Large intestine (tissue), 12 donors: ENCODE measurements at places on chromosomes 12 and 14. TPM values are rescaled to one million over a fixed set of nuclear protein-coding genes. Genes with fewer than 3 reads are reported as not detected.

GRCh38 chr14:44962334-44963043 is 499 bp downstream of the TOGARAM1 start:
- no peak for DNase-seq

GRCh38 chr12:116990971-116991966 is 80.5 kb downstream of the FBXW8 start:
- DNase-seq, result no peak

GRCh38 chr12:13179211-13180074 is 17.1 kb upstream of the EMP1 start:
- DNase-seq, result peak; percentile 62

GRCh38 chr12:65660836-65661235 is 163.4 kb upstream of the HMGA2 start:
- no peak for DNase-seq

- no peak for DNase-seq
These were observed 21.7 kb downstream of the PAPLN start for GRCh38 chr14:73258845-73259611.

DNA sequence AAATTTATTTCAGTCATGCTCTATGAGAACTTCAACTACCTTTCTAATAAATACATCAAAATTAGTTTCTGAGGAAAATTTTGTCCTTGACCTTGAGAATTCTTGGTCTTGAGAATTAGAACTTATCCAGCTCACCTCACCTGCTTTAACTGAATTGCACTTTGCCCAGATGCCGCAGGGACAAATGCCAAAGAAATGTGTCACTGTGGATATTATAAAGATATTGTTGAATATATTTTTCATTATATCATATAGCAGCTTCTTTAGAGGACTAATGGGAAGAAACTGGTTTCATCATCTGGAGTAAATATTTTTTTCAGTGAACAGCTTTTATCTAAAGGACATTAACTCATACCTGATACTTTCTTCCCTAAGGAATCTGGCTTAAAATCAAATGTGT is 54.1 kb downstream of the LRP6 start:
- DNase-seq, result peak; percentile 47

DNA sequence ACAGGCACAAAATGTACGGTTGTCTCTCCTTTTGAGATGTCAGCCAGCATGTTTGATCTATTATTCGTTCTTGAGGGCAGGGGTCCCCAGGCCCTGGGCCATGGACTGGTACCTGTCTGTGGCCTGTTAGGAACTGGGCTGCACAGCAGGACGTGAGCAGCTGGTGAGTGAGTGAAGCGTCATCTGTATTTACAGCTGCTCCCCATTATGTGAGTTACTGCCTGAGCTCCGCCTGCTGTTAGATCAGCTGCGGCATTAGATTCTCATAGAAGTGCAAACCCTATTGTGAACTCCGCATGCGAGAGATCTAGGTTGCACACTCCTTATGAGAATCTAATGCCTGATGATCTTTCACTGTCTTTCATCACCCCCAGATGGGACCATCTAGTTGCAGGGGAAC is 41.4 kb upstream of the SCN8A start:
- no peak for DNase-seq

DNA sequence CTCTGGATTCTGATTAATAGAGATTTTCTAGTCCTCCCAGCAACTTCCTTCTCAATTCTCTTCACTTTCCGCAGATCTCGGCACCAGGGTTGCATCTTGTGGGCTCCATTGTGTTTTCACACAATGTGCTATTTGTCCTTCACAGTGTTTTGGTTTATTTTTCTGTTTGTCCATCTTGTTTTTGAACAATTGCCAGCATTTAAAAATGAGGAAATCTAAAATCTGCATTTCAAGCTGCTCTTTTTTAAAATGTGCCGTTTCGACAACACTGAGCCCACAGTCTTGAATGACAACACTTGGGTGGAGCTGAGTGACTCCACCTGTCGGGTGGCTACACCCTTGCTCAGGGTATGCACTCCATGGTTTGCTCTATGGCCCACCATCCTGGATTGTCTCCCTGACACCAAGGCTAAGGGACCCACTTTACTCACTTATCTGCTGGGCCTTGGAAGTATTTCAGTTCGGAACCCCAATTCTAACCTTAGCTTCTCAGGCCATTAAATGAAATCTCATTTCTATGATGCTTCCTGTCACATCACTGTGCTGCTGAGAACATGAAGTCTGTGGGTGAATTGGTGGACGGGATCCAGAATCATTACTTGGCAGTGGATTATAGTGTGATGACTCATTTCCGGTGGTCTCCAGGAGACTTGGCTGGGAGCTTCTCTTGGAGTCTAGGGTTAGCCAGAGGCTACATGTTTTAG is 3.4 kb upstream of the MYRFL start:
- no peak for DNase-seq

- DNase-seq, result no peak
These were observed 344.1 kb upstream of the LMO3 start for GRCh38 chr12:16949871-16950667.

DNA sequence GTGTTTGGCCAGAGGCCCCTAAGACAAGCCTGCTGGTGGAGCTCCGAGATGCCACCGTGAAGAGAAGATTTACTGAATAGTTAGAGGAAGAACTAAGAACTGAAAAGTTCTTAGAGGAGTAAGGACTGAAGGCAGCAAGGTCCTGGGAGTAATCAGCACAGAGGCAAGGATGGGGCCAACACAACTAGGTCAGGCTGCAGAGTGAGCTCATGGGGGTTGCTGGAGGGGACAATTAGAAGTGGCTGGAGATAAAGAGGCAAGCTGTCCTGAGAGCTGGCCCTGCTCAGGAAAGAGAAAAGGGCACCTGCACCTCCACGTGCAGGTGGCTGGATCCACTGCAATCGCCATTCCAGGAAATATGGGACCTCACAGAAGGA is 52.7 kb downstream of the NFKBIA start:
- DNase-seq, result no peak

DNA sequence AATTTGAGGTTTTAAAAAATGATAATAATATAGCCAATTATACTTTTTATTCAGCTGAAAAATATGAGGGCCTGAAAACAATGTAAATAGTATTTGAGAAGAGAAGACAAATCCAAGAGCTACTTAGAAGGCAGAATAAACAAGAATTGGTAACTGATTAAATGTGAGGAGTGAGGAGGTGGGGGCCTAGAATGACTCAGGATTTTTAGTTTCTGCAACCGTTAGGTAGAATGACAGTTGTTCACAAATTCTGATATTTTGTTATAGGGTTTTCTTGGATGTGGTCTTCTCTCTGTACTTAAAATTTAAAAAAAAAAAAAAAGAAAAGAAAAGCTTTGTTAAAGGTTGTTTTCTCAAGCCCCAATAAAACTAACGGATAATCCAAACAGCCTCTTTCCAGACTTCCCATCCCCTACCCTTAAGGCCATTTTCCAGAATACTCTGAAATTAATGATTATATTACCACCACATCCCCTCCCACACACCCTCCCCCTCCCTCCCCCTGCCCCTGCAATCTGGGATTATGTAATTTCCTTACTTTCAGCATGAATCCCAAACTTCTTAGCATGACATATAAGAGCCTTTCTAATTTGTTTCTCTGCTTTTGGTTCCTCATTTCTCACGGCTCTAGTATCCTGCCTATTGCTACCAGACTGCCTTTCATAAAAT is 50.4 kb downstream of the LRP6 start:
- DNase-seq, result no peak

DNA sequence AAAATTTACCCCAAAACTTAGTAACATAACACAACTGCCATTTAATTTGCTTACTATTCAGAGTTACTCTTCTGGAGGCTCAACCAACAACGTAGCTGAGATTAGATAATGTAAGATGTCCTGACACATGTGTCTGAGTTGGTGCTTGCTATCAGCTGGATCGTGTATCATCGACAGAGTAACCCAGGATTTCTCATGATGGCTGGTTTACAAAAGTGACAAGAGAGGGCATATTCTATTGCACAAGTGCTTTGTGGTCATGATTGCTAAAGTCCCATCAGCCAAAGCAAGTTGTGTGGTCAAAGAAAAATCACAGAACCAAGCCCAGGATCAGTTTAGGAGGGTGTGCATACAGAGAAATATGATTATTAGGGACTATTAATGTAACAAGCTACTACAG is 73.4 kb downstream of the CAPZA3 start:
- DNase-seq, result no peak

GRCh38 chr14:78202976-78203375 is 32.8 kb downstream of the NRXN3 start:
- no peak for DNase-seq

DNA sequence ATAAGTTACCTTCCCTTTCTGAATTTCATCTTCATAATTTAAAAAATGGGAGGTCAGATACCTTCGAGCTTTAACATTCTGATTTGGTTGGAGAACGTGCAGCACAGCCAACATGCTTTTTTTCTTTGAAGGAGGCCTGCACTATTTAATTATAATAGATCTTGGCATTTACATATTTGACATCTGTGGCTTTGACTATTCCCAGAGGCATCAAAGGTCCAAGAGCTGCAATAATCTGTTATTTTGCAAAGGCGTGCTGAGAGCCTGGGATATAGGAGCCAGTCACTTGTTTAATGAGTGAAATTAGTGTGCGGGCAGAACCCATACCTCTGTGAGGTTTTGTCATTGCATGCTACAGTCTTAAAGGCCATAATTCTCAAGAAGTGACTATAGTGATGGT is 26.4 kb downstream of the SLC8A3 start:
- no peak for DNase-seq

DNA sequence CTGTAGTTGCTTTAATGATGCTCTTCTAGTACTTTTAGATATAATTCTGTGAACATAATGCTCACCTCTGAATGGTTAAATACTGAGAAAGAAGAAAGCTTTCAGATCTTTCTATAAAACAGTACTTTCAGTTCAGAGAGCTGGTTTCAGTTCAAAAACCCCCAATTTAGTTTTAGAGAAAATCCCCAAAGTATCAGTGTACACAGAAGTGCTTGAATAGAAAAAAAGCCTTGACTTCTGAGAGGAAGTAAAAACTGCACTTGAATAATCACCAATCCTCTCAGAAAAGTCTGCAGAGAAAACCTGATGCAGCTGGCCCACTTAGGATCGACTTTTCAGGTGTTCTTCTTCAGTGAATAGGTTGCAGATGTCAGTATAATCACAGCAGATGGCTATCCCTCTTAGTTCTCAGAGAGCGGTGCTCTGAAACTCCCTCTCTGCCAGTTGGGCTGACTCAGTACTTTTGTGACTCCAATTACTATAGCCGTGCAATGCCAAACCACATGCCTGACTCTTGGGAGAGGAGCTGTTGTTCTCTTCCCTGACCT is 616.3 kb downstream of the LRFN5 start:
- peak; percentile 2 for DNase-seq

GRCh38 chr14:42322531-42323284 is 716.0 kb downstream of the LRFN5 start:
- no peak for DNase-seq

DNA sequence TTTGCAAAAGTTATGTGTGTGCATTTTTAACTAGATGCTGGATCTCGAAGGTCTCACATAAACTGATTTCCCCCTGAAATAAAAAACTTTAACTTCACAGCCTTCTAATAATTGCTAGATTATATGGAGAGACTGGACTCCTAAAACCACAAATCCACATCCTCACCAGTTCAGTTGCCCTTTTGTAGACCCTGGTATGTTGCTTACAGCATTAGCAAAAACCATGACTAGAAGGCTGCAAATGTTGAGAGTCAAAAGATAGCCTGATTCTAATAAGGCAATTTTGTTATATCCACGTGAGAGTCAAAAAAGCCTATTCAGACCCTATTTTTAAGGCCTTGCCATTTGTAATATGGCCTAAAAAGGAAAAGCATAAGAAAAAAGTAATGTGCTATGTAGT is 37.4 kb downstream of the RASSF8 start:
- DNase-seq, result no peak

DNA sequence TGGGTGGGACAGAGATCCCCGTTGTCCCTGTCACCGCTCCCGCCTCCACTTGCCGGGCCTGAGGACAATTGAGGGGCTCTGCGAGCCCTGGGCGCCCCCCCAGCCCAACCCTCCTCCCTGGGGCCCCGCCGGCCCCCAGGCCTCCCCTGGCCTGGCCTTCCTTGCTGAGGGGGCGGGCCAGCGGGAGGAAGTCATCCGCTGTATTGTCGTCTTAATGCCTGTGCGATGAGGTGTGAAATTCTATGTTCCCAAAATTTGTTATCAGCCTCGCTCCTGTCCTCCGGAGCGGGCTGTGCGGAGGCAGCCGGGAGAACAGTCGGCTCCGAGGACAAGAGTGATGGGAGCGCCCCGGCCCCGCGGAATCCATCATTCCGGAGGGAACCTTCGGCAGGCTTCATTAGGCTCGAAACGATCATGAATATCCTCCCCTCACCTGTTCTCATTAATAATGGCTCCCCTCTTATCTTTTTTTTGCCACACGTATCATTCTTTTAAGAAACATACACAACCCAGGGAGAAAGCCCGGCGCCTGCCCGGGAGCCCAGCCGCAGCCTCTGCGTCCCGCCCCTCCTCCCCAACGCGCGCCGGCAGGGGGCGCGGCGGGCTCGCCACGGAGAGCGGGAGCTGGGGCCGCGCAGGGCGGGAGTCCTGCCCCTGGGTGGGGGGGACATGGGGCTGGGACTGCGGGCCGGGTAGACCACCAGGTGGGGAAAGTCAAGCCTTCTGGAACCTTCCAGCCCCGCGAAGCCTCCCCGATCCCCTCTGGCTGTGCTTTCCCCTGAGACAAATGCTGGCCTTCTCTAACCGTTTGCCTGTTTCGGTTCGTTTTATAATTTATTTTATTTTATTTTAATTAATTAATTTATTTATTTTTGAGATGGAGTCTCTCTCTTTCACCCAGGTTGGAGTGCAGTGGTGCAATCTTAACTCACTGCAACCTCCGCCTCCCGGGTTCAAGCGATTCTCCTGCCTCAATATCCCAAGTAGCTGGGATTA is 17.1 kb upstream of the DLK1 start:
- DNase-seq, result peak; percentile 36

DNA sequence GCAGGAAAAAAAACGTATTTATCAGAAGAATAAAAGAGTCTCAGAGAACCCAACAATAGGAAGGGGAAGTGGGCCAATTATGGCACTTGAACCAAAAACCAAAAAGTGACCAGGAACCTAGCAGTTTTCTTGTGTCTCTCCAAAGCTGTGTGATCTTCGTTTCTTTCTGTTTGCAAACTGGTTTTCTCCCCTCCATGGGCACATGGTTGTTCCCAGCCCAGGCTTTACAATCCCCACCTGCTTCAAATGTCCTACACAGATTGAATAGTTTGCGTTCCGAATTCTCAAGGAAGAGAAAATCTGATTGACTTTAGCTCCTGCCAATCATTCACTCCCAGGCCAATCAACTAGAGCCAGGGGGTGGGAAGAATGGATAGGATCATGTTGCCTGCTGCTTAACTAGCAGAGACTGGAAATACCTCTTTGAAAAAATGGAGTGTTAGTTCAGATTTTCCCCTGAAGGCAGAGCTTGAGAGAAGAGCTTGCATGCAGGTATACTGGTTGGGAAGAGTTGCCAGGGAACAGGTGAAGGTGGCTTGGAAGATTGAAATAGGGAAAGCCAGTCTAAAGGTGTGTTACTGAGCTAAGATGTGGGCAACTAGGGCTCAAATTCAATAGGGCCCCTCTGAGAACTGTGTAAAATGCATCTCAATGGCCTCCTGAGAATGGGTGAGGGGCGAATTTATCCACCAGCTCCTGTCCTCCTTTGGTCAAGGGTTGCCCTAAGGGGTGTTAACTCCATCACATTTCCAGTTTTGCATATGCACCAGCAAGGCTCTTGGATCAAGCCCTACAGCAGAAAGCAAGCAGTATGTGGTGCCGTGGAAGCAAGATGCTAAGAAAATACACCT is 106.4 kb upstream of the SRRM4 start:
- no peak for DNase-seq

GRCh38 chr14:27435923-27436670 is 838.3 kb upstream of the NOVA1 start:
- no peak for DNase-seq

Gene AICDA
- polyA plus RNA-seq, result 1.0 TPM

Gene PMCH
- polyA plus RNA-seq, result 0.18 TPM

Gene PLA2G1B
- polyA plus RNA-seq, result 0.79 TPM

Gene DHRS2
- polyA plus RNA-seq, result 0.84 TPM

Gene RNU4-1
- polyA plus RNA-seq, result not detected
